Tibial nerve (tissue), 4 donors: ENCODE measurements at places on chromosomes 6 and 20.

DNA sequence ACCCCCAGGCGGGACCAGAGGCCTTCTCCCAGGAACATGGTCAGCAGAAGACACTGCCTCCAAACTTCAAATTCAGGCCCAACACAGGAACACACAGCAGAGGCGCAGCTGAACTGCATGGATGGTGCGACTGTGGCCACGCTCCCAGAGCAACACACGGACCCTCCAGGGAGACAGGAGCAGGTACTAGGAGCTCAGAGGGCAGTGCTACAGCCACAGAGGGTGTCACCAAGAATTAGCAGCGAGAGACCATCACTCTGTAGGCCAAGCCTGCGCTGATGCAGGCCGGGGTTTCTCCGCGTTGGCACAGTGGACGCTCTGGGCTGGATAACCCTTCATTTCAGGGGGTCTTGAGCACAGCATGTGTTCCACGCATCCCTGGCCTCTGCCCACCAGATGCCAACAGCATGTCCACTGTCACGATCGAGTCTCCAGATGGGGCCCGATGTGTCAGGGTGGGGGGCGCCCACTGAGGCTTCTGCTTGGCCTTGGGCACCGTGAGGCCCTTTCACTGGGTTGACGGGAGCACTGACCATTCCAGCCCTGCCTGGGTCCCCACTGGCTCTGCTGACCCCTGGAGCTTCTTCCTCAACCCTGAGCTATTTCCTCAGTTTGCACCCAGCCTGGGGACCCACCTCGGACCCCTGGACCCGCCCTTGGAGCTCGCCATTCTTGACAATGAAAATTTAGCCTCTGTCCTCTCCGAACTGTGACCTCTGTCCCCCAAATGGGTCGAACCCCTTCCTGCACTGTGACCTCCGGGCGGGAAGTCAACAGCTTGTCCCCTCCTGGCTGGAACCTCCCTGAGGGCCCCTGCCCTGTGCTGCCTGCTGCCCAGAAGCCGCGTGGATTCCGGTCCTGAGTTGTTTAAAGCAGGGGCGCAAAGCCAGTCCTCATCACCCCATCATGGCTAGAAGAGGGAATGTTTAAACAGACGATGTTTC is 239.4 kb downstream of the DLL1 start:
- DNase-seq, result no peak

DNA sequence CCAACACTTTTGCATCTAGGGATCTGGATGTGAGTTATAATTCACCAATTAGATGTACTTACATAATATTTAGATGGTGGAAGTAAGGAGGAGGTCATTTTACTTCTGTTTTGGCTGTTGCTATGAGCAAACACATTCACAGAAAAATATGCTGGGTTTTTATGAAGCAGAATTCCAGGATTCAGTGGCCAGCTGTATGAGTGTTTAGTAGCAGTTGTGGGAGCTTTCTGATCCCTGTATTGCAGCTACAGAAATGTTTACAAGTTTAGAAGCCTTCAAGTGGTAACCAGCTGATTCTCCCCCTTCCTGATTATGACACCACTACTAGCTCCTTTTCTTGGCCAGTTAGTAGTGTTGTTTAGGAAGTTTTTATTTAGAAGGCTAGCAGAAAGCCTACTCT is 177.0 kb downstream of the TENT5A start:
- DNase-seq, result no peak

- no peak for DNase-seq
Measured at GRCh38 chr6:12866422-12867029, 150.0 kb downstream of the PHACTR1 start.

DNA sequence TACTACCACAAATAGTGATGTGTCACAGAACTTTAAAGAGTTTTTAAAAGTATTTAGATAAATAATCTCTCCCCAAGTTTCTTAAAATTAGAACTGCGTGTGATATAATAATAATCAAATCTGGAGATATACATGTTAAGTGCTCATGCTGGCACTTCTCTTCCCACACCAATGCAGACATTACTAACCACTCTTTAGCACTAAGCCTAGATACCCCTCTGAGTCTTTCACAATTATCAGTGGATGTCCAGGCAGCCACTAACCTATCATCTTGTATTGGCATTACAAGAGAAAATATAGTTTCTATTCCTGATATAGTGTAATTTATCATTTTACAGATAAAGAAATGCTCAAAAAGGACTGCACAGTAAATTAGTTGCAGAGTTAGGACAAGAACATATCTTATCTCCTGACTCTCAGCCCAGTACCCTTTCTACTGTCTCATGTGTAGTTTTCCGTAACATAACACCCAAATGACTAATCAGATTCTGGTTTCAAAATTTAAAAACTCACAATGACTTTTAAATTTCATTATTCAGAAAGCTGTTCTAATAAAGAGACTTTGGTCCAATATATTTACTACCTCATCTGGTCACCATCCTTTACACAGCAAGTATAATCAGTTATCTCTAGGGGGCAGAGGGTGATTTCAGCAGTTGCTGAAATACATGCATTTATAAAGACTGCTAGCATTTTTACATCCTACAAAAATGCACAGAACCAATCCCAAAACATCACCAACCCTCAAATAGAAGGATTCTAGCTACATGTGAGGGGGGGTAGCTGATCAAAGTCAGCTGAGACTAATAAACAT is 215.5 kb upstream of the MCHR2 start:
- DNase-seq, result no peak

DNA sequence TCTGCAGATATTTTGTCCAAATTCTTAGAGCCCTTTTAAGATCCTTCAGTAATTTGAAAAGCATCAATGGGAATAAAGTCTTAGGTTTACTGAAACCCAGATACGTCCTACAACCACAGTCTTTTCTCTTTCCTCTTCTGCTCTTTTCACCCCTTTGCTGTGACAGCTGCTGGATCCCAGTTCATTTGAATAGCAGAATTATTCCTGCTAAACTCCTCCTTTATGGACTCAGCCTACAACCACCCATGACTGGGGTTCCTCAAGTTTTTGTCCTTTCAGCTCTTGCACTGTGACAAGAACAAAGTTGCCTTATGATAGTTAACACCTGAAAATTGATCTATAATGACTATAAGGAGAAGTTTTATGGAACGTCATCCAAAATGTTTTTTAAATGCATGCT is 237.5 kb downstream of the EYA4 start:
- DNase-seq, result no peak

GRCh38 chr20:54481442-54481841 is 6.0 kb downstream of the DOK5 start:
- no peak for DNase-seq

DNA sequence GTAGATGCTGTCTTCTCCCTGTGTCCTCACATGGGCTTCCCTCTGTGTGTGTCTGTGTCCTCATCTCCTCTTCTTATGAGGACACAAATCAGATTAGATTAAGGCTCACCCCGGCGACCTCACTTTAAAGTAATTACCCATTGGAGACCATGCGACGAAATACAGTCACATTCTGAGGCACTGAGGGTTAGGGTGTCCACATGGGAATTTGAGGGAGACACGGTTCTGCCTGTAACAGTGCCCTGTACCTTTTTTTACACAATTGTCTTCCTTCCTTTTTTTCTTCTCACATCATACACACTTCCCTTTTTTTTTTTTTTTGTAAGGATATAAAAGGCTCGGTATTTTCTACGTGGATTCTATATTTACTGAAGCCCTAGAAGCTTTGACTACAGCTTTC is 48.9 kb downstream of the DEK start:
- no peak for DNase-seq

DNA sequence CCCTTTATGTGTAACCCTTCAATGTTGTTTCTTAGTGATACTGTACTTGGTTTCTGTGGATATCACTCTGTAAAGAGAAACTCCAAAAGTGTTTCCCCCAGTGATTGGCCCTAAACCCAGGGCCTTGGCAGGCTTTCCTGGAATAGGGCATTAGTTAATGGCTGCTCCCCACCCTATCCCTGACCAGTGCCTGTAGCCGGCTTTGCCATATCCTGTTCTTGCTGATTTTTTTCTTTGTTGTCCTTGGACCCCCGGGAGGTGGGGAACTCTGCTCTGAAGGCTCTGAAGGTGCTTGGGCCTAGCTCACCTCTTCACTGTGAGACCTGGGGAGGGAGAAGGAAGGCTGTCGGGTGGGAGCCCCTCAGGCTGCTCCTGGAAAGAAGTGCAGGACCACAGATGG is 120.1 kb downstream of the TCP11 start:
- no peak for DNase-seq

DNA sequence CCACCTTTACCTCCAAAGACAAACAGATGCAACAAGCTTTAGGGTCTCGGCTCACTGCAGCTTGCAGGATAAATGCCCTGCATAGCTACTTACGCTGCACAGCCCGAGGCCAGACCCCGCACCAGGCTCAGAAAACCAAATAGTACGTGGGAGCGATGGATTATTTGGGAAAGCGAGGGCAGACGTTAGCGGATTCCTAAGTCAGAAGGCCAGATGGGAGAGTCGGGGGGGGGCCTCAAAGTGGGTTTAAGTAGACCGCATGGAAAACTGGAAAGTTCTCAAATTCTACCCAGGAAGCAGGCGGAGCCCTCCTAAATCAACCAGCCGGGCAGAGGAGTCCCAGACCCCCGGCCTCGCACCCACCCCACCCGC is 382 bp downstream of the SFT2D1 start:
- DNase-seq, result no peak

GRCh38 chr6:4872841-4873240 is 96.6 kb downstream of the CDYL start:
- no peak for DNase-seq

GRCh38 chr6:90080876-90081481 is 186.7 kb downstream of the GJA10 start:
- DNase-seq, result no peak

DNA sequence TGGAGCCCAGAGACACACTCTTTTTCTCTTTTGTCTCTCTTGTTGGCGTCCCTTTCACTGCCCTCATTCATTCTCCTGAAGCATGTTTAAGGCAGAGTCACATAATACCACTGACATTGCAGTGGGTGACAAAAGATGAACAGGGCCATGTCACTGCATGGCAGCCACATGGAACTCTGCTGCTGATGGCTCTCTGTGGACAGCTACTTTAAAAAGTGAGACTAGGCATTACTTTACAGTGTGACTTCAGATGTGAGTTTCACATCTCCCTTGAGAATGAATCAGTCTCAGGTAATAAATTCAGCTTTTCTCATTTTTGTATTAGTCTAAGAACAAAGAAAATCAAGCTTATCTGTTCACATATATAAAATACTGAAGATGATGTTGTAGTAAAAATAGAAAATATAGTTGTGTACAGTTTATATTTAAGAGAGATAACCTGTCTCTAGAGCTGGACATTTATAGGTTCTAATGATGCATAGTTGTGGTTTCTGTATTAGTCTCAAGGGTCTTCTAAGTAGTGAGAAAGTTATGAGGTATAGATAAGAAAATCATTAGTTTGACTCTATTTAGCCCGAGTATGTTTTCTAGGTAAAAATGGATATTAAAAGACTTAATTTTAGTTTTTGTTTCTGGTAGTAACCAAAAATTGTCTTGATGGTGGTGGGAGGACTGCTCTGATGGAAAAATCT is 6.1 kb downstream of the MRS2 start:
- no peak for DNase-seq

DNA sequence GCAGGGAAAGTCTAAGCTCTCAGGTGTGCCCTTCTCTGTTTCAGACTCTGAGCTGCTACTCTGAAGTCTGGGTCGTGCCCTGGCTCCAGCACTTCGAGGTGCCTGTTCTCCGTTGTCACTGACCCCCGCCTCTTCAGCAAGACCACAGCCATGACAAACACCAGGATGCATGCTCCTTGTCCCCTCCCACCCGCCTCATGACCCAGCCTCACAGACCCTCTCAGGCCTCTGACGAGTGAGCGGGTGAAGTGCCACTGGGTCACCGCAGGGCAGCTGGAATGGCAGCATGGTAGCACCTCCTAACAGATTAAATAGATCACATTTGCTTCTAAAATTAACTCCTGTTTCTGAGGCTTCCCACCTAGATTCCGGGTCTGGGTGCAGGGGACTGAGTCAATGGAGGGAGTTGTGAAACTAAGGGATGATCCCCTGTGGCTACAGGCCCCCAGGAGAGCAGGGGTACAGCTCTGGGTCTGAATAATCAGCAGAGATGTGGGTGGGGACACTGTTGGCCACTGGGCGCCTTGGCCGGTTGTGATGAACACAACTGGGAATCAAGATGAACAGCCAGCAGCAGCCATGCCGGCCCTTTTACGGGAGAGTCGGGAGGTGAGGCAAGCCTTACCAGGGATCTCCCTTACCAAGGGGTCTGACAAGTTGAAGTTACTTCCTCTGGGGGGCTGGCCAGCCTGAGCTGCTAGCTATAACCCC is 10.7 kb downstream of the CST7 start:
- no peak for DNase-seq

DNA sequence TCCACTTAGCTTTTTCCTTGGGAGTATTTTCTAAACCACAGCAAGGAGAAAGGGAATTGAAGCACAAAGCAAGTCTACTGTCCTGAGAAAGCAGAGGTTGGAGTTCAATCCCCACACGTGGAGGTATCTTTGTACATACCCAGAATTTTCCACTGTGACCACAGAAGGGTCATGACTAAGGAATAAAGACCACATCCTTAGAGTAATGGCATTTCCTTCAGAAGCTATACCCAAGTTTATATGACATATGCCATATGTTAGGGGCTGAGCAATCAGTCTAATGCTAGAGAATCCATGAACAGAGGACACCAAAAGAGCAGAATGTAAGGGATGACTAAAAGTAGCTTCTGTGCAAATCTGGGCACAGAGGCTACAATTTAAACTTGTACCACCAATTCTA is 46.4 kb downstream of the ATG5 start:
- DNase-seq, result no peak

GRCh38 chr6:48032151-48032550 is 78.8 kb downstream of the PTCHD4 start:
- DNase-seq, result no peak

- peak; percentile 75 for DNase-seq
Measured at GRCh38 chr20:44388466-44389023, 33.0 kb downstream of the HNF4A start.

- DNase-seq, result no peak
Measured at GRCh38 chr6:111566873-111567517, 38.7 kb downstream of the TRAF3IP2 start.

GRCh38 chr6:44576132-44576631 is 188.7 kb downstream of the CDC5L start:
- DNase-seq, result no peak

- no peak for DNase-seq
Measured at GRCh38 chr6:37686111-37686510, 11.6 kb downstream of the MDGA1 start.

DNA sequence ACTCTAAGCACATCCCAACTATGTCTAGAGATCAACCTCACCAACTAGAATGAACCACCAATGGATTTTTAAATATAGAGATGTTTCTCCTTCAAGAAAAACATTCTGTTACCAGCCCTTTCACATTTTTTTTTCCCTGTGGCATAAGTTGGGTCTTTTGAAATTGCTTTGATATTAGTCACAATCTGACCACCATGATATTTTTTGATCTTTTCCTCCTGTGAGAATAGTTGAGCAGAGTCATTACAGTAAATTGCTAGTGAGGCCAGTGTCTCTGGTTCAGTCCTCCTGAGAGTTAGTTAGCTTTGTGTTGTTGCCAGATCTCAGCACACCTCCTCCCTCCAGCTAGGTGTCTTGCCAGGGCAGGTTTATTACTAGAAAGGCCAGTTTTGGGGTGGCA is 79.7 kb upstream of the MYLIP start:
- DNase-seq, result no peak

GRCh38 chr6:7150381-7151064 is 42.8 kb downstream of the RREB1 start:
- no peak for DNase-seq
